ENCODE measurements at places on chromosomes 1 and 21. TPM values are rescaled to one million over a fixed set of nuclear protein-coding genes. Genes with fewer than 3 reads are reported as not detected.

Gene BMP8B
- not detected for total RNA-seq

Gene IQGAP3
- 7.7 TPM for total RNA-seq

Gene TNFAIP8L2
- not detected for total RNA-seq

Gene SUMO3
- 127 TPM for total RNA-seq
